ENCODE measurements at places on chromosomes 2 and 18.

DNA sequence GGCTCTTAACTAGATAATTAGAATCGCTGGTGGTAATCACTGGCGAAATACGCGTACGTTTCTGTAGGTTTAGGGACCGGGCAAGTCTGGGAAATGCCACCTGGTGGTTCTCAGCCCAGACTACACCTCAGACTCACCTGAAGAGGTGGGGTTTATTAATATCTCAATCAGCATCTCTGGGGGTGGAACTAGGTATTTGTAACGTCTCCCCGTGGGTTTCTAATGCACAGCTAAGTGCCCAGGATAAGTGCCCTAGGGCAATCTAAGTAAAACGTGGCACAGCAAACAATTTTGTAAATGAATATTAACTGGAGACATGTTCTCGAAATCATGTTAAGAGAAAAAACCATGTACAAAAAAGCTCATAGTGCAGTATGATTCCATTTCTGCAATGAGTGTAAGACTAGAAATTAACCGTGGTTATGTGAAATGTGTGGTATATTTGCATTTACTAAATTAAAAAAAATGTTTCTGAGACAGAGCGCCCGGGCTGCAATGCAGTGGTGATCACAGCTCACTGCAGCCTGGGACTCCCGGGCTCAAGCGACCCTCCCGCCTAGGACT is 760 bp upstream of the CNOT11 start:
- no peak for DNase-seq

DNA sequence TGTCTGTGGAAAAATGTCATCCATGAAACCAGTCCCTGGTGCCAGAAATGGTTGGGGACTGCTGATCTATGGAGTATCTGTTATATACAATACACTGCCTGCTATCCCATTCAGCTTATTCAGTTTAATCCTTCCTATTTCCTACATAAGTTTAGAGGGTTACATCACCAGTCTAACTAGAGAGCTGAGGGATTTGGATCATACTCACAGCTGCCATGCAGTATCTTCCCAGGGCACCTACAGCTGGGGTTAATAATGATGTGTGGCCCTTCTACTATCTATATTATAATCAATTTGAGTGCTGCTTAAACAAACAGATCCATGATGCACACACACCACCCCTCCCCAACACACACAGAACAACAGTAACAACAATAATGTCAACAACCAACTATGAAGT is 524.0 kb downstream of the LRRTM4 start:
- DNase-seq, result no peak

DNA sequence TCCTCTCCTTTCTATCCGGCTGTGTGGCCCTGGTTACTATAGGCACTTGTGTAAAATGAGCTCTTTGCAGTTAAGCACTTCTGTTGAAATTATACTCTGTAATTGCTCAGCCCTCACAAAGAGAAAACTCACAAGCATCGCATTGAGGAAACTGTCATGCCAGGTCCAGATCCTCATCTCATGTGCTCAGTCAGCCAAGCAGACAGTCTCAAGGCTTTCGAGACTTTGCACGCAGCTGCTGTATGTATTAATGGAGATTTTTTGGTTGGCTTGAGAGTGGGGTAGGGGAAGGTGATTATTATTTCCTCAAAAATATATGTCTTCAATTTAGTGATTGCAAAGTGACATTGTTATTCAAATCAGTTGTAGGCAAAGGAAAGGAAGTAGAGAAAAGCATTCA is 33.0 kb upstream of the PHLPP1 start:
- DNase-seq, result no peak

DNA sequence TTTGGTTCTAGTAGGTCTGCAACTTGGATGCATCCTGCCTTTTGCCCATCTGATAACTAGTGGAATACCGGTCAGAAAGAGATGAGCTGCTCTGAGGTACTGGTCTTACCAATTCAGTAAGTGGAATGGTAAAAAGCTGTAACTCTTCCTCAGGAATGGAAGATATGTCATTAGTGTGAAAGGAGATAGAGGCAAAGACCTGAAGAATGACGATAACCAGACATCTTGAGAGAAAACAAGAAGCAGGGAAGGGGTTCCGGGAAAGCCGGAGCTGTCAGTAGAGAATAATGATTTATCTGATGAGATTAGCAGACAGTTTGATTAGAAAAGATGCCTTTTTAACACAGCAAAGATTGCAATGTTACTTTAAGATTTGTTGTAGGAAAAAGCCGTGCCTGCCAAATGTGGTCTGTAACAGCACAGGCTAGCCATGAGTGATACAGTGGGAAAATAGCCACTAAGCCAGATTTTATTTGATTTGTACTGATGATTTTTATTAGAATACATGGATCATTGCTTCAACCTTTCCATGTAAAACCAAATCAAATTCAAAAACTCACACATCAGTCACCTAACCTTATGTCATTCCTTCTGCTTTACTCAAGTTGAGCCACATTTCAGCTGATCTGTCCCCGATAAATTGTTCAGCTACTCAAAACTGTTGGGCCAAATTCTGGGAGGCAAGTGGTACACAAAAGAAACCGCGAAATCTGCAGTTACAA is 110.0 kb downstream of the TCF4 start:
- DNase-seq, result no peak

GRCh38 chr18:23652232-23652631 is 10.5 kb downstream of the ANKRD29 start:
- no peak for DNase-seq

- no peak for DNase-seq
These were observed 1.3 kb upstream of the PSMD14 start for GRCh38 chr2:161306919-161307318.

GRCh38 chr2:64644458-64645382 is 9.0 kb downstream of the SERTAD2 start:
- DNase-seq, result peak; percentile 85

Measured in iris pigment epithelial cell (primary cell).